ENCODE measurements at places on chromosomes 4 and X.

DNA sequence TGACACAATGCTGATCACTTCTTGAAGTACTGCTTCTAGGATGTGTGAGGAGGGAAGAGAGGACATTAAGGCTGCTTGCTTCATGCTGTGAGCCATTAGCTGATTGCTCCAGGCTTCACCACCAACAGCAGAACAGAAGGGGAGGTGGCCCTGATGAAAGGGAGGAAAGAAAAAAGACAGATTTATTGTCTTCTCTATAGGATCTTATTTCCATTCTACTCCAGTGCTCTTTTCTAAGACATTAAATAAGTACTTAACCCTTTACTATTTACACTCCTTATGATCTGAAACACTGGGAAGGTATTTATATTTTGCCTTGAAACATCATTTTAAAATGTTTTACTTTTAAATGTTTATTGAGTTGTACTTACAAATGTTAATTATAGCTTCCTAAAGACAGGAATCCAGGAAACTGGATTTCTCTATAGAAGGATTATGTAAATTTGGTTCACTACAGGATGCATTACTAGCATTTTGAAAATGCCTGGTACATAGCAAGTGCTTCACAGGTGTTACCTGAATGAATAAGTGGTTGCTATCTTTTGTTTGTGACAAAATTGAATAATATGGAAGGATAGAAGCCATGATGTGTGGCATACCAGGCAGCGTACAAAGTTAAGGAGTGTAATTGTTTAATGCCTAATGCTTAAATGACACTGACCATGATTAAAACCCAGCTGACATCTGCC, 680.9 kb upstream of the ATOH1 start:
- DNase-seq = no peak

- DNase-seq = no peak
These were observed 45.5 kb upstream of the CLNK start for GRCh38 chr4:10730019-10730418.

DNA sequence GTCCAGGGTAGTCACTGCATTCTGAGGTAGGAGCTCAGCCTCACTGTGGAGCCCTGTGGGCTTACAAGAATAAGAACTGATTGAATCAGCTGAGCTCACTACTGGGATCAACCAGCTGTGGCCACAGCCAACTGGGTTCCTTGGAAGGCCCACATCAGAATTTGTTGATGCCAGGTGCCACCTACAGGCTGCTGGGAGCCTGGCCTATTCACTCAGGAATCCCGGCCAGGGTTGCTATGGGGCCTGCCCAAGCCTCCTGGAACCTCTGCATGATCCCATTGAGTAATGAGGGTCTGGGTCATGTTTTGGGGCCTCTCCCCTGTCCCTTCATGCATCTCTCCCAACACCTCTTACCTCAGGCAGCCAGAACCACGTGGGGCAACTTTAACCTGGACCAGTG, 53.9 kb upstream of the KIAA1210 start:
- no peak for DNase-seq

DNA sequence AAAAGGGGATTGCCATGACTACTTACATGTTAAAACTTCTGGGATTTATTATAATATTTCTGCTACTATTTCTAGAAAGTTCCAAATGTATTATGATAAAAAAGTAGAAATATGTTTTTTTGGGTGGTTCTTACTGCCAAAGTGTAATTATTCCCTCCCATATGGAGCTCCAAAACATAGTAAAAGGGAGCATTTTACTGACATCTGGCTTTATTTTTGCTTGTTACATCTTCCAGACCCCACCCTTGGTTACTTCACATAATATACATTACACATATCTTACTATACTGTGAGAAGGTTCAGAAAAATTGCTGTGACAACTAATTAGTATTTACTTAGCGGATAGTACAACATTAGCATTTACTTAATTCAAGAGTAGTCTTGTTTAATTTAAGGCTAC, 205.1 kb upstream of the TLL1 start:
- no peak for DNase-seq

- no peak for DNase-seq
These were observed 42.0 kb downstream of the TEC start for GRCh38 chr4:48227662-48228061.
